ENCODE measurements at places on chromosomes 12 and 14.

DNA sequence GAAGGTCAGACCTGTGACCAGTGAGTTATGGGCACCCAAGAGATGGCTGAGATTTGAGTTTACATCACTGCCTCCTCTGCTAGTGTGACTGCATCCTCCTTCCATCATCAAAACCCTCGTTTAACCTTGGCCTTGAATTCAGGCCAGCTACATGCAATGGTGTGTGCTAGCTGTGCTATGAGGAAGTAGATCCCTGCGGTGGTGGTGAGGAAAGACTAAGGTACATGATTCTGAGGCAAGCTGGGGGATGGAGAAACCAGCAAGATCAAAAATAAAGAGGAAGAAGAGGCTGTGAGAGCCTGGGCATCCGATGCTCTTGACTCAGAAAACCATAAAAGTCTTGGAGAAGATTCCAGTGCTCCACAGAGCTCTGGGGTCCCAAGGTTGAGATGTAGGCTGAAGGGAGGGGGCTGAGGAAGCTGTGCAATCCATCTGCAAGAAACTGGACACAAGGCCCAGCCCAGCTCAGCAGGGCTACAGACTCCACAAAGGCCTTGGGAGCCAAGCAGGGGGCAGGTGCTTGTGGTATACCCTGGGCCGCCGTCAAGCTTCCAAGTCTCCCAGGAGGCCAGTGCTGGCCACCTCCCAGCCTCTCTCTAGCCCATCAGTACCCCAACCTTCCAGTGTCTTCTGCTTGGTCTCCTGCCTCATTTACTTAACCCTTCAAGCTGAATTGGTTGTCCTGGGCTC lies 774.8 kb downstream of the VRK1 start:
- no peak for DNase-seq

DNA sequence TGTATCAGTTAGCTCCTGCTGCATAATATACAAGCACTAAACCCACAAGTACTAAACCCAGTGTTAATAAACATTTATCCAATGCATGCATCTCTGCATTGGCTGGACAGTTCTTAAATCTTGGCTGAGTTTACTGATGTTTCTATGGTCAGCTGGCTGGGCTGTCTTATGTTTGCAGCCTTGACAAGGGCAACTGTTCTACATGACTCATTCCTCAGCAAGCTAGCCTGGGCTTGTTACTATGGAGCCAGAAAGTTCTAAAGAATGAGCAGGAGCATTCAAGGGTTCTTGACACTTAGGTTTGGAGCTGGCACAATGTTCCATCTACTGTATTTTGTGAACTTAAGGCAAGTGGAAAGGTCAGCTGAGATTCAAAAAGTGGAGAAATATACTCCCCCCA lies 199.1 kb downstream of the GLT1D1 start:
- no peak for DNase-seq

- DNase-seq = peak; percentile 47
Observed at GRCh38 chr12:55072083-55072482, 52.3 kb downstream of the NEUROD4 start.

- DNase-seq = no peak
Observed at GRCh38 chr14:53127151-53127550, 26.0 kb downstream of the DDHD1 start.

DNA sequence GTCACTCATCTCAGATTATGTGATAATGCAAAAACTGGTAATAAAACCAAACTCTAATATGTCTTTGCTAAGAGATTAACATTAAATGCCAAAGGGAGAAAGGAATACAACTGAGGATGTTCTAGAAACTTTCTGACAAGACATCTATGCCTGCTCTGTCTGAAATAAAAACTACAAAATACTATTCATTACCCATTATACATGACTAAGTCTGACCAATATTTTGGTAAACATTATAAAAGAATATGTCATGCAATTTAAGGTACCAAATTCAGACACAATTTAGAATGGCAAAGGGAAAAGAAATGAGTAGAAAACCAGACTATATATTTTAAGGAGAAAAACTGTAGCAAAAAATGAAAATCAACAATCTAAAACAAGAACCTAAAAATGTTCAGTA lies 39.5 kb downstream of the UBR7 start:
- DNase-seq = no peak

- DNase-seq = no peak
Observed at GRCh38 chr14:20671597-20672283, 12.6 kb upstream of the RNASE4 start.

DNA sequence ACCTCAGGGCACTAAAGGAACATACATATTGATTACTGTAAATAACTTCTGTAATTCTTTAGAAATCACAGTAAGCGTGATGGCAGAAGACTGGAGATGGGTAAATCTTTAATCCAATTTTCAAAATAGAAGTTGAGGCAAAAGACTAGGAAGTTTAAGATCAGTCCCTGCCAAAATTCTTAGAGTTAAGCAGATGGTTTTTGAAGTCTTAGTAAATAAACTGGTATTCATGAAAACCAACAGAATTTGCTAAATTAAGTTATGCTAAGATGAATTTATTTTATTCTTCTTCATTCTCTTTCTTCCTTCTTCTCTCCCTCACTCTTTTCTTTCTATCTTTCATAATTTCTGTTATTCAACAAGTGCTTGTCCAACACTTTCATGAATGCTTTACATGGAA lies 98.4 kb upstream of the GARIN6 start:
- DNase-seq = no peak

DNA sequence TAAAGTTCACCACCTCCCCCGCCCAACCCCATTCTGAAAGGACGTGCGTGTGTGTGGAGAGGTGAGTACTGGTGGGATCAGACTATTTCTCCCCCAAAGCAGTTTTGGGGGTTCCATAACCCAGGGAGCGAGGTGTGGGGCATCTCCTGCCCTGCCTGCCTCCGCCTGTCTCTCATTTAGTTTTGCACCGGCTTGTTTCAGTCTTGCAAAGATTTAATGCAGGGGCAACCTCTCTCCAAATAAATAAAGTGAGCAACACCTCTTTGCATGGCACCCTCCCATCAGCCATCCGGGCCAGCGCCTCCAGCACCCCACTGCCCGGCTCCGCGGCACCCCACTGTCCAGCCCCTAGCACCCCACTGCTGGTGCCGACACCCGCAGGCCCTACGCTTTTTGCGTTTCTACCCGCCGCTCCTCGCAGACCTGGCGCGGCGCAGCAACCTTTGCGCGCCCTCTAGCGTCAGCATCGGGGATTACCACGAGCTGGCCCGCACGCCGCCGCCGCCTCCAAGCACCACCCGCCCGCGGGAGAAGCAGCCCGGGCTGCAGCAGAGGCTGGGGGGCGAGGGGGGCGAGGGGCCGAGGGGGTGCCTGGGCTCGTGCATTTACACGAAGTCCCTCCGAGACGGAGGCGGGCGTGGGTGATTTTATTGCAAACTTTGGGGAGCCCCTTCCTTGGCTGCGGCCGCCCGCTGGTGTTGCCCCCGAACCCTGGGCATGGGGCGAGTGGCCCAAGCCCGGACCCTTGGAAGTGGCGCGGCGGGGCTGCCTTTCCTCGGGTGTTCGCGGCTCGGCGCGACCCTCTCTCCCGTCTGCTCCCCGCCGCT lies 55.8 kb upstream of the VRK1 start:
- DNase-seq = peak; percentile 57

- no peak for DNase-seq
Observed at GRCh38 chr14:105700622-105701288, 174.4 kb downstream of the TMEM121 start.

GRCh38 chr12:80938397-80938796 lies 663 bp upstream of the LIN7A start:
- DNase-seq = no peak

DNA sequence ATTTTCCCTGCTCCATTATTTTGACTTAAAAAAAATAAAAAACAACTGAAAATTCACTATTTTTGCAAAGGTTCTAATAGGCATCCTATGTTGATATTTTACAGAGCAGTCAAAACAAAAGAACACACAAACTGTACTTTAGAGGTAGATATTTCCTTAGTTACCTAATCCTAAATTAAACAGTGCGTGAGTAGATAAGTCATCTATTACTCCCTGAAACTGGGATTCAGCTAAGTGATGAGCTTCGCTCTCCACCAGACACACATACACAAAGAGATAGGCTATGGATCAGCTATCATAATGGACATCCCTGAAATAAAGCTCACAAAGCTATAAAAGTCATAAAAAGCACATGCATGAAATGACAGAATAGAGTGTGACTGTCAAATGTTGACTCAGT lies 398.7 kb downstream of the SOX5 start:
- no peak for DNase-seq

GRCh38 chr14:20657216-20658211 lies 16.0 kb upstream of the OR6S1 start:
- DNase-seq = no peak

DNA sequence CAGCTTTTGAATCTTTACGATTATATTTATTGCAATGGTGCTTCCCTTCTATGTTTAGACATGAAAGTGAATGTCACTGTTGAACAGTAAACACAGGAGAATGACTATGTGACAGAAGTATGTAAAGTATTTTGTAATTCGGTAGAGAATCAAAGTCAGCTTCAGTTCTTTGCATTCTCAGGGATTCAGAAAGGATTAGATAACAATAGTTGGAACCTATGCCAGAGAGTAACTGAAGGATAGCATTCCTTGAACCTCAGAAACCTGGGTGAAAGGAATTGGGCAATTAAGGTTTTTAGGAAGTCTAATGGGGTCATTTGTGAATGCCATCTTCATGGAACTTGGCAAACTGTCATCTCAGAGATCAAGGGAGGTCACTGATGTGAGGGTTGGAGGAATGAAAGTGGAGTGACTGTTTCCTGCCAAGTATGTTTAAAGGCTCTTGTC lies 305.3 kb upstream of the DDHD1 start:
- no peak for DNase-seq

- DNase-seq = no peak
Observed at GRCh38 chr14:97219431-97220017, 422.3 kb downstream of the VRK1 start.

- DNase-seq = no peak
Observed at GRCh38 chr12:107525063-107525718, 160.4 kb upstream of the PWP1 start.

- no peak for DNase-seq
Observed at GRCh38 chr12:62335057-62335456, 74.9 kb downstream of the USP15 start.

- DNase-seq = no peak
Observed at GRCh38 chr12:122947352-122947792, 18.9 kb downstream of the ABCB9 start.

DNA sequence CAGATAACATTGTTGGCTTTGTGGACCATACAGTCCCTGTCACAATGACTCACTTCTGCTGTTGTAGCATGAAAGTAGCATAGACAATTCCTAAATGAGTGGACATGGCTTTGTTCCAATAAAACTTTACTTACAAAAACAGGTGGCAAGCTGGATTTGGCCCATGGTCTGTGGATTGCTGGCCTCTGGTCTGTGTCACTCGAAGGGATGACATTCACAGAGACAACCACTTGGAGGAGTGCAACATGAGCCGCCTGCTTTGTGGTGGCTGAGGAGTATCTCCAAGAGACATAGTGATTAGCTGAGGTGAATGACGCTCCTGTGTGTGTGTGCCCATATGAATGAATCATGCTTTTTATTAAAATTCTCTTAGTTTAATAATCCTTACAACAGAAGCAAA lies 81.3 kb upstream of the NRXN3 start:
- DNase-seq = no peak

DNA sequence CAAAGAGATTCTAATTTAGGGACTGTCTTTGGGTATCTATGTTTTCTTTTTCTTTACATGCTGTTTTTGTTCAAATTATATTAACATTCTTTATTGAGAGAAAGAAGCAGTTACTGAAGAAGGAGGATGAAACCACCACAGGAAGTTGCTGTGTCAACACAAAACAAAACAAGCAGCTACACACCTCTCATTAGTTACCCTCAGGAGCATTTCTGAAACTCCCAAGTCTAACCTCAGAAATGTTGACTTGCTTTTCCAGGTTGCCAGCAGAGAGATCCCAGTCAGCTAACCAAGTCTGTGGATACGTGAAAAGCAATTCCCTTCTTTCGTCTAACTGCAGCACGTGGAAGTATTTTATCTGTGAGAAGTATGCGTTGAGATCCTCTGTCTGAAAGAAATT lies 33.5 kb downstream of the CLEC1A start:
- DNase-seq = no peak
